ENCODE measurements at places on chromosomes 7 and 10.
A peak's percentile ranks its signal among the peaks of the same experiment; 100 is the strongest.

GRCh38 chr10:6465854-6466601, 114.0 kb downstream of the PRKCQ start:
- no peak for DNase-seq

DNA sequence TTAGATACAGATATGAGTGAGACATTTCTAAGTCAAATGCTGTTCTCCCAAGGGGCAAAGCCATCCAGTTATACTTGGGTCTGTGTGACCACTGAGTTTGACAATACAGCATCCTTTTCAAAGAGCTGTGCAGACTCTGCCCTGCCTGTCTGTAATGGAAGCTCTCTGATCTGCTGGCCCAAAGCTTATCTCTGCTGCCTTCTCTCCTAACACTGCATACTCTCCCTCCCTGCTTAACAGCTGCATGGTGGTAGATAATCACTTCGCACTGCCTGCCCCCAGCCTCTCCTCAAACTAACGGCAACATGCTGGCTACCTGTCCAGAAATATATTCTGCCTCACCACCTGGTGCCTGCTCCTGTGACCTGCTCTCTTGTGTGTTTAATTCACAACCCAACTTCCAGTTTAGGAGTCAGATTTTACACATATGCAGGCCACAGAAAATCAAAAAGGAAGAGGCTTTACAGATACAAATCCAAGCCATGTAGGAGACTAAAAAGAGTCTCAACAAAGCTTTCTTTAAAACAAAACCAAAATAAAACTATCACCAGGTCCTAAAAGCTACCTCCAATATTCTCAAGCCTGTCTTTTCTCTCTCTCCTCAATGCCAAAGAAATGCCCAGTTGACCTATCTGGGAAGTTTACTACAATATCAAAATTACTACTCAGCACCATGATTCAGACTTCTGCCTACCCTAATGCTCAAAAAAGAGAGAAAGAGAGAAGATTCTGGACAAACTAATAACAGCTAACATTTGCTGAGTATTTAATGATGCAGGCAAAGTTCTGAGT, 145.6 kb downstream of the RELN start:
- no peak for DNase-seq

DNA sequence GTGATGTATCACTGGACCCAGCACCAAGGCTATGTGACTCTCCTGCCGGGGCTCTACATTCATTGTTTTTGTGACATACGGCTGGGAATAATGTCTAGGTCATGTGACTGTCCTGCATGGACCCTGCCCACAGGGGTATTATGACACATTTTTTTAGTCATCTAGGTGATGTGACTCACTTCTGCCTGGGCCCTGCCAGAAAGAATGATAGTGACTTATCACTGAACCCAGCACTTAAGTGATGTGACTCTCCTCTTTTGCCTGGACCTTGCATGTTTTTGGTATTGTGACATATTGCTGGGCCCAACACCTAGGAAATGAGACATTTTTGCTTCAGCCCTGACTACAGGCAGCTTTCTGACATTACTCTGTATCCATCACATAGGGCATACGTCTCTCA, 51.1 kb upstream of the ZNF107 start:
- DNase-seq, result no peak

DNA sequence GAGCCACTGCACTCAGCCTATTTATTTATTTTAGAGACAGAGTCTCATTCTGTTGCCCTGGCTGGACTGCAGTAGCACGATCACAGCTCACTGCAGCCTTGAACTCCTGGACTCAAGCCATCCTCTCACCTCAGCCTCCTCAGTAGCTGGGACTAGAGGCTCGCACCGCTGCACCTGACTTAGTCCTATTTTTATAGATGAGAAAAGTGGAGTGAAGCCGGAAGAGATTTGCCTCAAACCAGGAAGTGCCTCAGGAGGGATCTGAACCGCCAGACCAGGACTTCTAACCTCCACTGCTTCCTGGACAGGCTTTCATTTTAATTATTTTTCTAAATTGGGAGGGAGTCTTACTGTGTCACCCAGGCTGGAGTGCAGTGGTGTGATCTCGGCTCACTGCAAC, 17.5 kb upstream of the CLIP2 start:
- DNase-seq, result no peak

DNA sequence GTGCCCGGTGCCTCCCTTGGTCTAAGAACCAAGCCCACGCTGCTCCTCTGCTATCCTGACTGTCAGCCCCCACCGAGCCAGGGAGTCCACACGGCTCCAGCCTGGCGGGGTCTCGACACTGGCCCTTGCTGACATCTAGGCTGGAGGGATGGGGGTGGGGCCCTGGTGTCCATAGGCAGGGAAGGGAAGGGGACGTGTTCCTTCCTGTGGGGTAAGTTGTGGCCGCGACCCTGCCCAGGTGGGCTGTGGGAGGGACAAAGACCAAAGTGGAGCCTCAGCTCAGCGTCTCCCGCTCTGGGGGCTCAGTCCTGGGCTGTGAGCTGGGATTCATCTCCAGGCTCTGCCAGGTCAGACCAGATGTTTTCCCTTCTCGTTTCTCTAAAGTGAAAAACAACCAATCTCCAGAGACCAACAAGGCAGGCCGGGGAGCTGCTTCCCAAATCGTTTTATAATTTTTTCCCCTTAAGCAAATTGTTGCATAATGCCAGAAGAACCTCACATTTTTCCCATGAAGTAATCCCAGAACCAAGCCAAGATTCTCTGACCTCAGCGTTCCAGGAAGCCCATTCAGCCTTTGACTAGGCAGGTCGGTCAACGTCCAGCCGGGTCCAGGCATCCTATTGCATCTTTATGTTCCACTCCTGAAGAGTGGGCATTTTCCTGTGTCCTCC, 101.2 kb downstream of the RGS10 start:
- peak; percentile 88 for DNase-seq

GRCh38 chr7:116521046-116521664, 3.7 kb upstream of the CAV1 start:
- no peak for DNase-seq

DNA sequence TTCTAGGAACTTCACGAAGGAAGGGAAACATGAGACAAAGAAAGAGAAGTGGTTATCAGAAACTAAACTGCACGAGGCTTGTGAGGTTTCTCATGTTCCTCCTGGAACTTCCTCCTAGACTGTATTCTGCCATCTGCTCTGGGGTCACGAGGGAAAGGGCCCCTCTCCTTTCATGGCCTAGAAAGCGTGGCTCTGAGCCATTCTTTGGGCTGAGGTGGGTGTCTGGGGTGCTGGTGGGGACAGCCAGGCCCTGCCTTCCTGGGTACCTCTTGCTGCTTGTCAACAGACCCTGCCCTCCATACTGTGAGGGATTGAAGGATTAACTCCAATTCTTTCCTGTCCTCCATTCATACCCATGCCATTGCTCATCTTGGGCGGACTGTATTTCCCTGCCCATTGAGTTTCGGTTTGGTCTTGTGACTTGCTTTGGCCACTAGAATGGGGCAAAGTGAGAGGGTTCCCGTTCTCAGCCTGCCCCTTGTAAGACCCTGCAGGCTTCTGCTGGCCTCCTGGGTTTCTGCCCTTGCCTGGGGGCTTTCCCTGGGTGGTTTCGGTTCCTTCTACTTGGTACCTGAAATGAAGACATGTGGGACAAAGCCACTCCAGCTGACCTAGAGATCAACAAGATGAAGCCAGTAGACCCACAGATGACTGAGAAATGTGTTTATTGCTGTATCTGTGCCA, 14.9 kb upstream of the GIMAP8 start:
- DNase-seq, result no peak

GRCh38 chr7:2522780-2523433, 3.3 kb downstream of the LFNG start:
- peak; percentile 73 for DNase-seq

- DNase-seq, result peak; percentile 34
Observed at GRCh38 chr7:35380739-35381224, 126.9 kb upstream of the TBX20 start.

GRCh38 chr10:96643920-96644319, 57.1 kb upstream of the TM9SF3 start:
- DNase-seq, result no peak

DNA sequence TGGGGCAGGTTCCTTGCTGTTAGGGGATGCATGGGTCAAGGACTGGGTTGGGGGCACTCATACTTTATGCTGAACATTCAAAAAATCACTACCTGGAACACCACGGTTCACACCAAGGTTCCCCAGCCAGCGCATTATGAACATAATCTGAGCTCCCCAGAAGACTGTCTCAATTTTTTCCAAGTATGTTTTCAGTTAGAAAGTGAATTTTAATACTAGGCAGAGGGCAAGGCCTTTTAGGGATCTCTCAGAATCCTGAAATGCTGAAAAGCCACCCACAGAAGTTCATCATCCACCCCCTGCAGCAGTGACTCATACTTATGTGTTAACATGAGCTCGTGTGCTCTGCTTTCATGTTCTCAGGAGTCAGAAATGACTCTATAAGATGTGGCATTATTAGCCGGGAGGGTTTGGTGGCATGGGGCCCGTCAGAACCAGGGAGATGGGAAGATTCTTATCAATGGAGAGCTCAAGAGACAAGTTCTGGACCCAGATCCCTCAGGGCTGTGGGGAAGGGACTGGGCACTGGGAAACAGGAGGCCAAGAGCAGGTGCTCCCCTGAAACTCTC, 185.2 kb upstream of the ITGB1 start:
- DNase-seq, result peak; percentile 78

- DNase-seq, result peak; percentile 49
Observed at GRCh38 chr10:9605231-9605630, 1412.4 kb upstream of the CELF2 start.

GRCh38 chr7:122885583-122886356, 490 bp downstream of the CADPS2 start:
- peak; percentile 38 for DNase-seq

DNA sequence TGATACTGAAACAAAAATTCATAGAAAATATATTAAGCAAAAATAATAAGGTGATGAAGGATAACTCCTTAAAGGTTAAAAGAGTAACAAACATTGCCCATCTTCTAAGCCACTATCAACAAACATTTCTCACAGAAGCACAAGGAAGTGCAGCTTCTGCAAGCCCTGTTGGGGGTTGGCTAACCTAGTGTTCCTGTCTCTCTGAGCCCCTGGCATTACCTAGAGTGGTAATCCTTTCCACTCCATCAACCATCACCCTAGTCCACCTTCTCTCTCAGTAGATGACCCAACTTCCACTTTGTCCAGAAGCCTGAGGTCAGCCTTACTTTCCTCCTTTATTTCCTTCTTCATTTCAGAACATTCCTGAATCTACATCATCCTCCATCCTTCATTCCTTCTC, 59.7 kb downstream of the HIPK2 start:
- DNase-seq, result no peak

GRCh38 chr7:123647106-123647730, 8.4 kb upstream of the LMOD2 start:
- DNase-seq, result peak; percentile 58

DNA sequence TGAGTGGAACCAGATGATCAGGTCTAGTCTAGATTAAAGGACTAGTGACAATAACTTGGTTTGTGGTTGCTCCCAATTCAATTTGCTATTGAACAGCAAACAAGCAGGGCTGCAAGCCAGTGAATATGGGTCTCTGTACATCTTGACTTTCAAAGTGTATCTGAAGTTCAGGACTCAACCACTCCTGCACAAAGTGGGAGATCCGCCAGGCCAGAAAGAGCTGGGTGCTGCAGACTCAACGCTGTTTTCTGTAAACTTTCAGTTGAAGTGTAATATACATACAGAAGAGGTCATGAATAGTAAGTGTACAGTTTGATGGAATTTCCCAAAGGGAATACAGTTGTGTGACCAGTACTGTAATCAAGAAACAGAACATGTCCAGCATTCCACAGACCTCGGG, 416.6 kb downstream of the RPS24 start:
- DNase-seq, result no peak

GRCh38 chr10:132036153-132036886, 29.4 kb upstream of the JAKMIP3 start:
- no peak for DNase-seq

GRCh38 chr7:94133460-94133859, 129.3 kb upstream of the BET1 start:
- peak; percentile 42 for DNase-seq

DNA sequence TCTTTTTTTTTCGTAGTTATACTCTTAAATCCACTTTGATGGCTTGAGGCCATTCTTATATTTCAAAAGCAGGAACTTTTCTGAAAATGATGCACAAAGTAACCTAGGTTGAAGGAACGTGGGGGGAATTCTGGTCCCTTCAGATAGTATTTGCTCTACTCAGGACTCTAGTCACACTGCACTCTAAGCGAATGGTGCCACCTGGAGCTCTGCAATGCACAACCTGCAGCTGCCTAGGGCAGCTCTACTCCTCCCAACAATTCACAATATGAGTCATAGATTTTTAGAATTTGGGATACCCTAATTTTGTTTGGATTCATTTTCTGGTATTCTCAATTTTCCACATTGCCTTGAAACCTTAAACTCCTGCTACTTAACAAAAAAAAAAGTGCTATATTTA, 17.3 kb downstream of the SYPL1 start:
- DNase-seq, result no peak

DNA sequence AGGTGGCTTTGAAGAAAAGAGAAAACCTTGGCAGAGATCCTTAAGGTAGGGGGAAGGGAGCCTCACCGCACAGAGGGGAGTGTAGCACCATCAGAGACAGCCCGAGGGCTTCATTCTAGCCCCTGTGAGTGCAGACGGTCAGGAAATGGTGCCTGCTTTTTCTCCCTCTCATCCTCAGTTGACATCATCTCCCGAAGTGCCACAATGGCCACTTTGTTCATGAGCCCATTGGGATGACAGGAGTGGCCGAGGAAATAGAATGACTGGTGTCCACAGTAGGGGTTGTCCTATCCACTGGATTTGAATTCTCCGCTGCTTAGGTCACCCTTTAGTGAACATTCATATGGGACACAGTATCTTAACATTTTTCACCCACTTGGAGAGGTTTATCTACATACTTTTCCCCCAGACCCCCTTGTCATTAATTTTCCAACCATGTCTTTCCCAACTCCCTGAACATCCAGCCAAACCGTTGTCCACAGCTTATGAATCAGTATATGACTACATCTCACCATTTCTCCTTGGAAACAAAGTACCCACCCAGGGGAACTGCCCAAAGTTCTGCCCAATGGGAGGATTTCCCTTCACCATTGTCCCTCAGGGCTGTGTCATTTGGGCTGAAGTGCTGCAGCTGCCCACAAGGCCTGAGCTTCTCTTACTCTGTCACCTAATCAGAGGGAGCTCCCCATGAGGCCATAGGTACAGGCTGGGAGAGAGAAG, 108.8 kb downstream of the ADCY1 start:
- DNase-seq, result peak; percentile 37

DNA sequence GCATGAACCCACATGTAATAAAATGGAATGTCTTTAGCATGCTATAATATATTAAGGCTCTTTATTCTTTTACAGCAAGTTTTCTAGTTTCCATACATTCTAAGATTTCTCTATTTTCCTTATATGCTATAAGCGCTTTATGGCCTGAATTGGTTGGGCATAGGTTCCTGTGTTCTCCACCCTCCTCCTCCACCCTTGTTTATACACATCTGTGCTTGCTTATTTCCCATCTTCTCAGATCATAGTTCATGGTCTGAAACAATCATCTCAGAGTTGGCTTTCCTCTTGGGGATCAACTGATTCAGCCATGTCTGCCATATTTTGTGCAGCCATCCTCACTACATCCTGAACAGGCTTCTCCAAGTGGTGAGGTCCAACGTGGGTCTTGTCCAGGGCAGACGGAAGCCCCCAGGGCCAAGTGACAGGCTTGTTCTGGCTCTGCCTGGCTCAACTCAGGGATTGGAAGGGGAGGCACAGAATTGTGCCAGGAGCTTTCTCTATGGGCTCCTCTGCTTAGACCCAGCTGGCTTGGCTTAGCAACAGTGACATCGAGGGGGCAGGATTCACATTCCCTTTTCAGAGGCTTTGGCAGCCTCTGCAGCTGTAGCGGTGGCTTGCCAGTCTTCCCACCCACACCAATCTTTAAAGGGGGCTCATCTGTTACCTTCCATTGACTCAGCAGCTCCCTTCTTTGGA, 327.3 kb downstream of the PTEN start:
- DNase-seq, result no peak

- DNase-seq, result no peak
Observed at GRCh38 chr7:128865303-128865702, 2.6 kb downstream of the ATP6V1F start.

Data from amniotic epithelial cell (primary cell).